Activated naive CD4-positive, alpha-beta T cell treated with Interleukin-2 at 50 U/mL for 16 hours (primary cell): ENCODE measurements at places on chromosomes 13 and 19.

DNA sequence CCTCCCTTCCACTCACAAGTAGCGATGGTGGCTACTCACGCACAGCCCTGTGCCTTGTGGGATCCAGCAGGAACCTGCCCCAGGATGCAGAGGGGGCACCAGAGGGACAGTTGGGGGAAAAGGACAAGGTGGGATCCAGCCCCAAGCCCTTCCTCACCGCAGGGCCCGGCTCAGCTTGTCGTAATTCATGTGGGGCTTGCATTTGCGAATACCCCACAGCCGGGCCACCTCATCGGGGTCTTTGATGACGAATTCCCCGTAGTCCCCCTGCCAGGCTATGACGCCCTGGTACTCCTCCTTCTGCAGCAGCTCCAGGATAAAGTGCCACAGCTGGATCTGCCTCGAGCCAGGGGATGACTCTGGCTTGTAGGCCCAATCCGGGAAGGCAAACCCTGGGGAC, 18.5 kb downstream of the ERFL start:
- DNase-seq = no peak

- DNase-seq = no peak
Measured at GRCh38 chr19:5864725-5865486, 5.4 kb downstream of the FUT5 start.

DNA sequence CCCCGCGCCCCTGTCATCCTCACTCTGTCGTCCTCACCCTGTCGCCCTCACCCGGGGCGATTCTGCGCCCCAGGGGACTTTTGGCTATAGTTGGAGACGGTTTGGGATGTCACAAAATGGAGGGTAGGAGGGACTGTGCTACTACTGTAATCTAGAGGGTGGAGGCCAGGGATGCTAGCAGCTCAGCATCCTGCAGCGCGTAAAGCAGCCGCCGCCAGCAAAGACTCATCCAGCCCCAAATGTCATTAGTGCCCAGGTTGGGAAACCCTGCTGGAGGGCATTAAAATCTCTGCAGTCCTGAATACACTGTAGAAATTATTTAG, 362 bp downstream of the ZNF557 start:
- DNase-seq = no peak

DNA sequence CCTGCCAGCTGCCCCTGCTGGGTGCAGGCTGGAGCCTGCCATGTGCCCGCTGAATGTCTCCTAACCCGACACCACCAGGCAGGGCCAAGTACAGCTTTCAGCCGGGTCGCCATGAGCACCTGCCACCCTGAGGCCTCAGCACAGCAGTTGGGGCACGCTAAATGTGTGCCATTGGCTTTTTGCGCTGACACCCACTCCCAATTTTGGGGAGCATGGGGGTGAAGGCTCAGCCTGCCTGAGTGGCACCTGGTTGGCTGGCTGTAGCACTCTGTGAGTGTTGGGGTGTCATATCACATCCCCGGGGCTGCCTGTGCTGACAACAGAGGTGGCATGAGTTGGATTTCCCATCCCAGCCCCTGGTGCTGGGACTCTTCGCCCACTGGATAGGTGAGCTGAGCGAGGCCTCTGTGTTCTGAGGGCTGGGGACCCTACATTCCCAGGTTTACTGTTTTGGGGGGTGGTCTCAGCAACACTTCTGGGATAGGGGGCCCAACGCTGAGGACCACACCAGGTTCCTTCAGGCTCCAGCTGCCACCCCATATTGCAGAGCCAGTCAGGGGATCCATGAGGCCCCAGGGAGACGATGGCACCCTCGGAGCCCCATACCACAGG, 7.2 kb upstream of the RELB start:
- DNase-seq = no peak

- DNase-seq = no peak
Measured at GRCh38 chr19:39064405-39064804, 19.8 kb upstream of the ACP7 start.
